ENCODE measurements at places on chromosomes 16 and 17.

DNA sequence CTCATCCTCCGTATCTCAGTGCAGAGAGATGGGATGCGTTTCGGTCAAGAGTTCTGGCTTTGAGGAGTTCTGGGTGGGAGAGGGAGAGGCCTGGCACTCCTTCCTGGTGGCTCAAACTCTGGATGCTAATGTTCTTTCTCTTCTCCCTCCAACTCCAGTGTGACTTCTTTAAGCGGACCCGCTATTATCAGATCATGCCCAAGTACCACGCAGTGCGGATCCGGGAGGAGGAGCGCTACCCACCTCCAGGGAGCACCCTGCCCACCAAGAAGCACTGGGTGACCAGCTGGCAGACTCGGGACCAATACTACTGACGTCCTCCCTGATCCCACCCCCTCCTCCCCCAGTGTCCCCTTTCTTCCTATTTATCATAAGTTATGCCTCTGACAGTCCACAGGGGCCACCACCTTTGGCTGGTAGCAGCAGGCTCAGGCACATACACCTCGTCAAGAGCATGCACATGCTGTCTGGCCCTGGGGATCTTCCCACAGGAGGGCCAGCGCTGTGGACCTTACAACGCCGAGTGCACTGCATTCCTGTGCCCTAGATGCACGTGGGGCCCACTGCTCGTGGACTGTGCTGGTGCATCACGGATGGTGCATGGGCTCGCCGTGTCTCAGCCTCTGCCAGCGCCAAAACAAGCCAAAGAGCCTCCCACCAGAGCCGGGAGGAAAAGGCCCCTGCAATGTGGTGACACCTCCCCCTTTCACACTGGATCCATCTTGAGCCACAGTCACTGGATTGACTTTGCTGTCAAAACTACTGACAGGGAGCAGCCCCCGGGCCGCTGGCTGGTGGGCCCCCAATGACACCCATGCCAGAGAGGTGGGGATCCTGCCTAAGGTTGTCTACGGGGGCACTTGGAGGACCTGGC lies 6.0 kb upstream of the PDK2 start:
- no peak for DNase-seq

DNA sequence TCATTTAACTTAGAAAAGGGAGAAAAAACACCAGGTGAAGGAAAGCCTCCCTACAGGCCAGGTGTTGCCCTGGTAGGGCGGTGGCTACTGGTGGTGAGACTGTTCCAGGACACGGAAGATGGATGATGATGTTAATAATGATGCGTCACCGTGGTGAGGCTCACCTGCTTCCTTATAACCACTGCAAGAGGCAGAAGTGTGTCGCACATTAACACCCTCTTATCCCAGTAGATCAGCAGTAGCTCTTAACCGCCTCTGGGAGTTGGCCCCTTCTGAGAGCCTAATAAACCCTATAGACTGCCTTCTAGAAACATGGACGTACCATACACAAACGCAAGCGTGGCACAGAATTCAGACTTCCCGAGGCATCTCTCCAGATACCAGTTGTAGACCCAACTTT lies 7.8 kb downstream of the BFAR start:
- DNase-seq: no peak

GRCh38 chr16:53839150-53839549 lies 135.2 kb downstream of the FTO start:
- no peak for DNase-seq

DNA sequence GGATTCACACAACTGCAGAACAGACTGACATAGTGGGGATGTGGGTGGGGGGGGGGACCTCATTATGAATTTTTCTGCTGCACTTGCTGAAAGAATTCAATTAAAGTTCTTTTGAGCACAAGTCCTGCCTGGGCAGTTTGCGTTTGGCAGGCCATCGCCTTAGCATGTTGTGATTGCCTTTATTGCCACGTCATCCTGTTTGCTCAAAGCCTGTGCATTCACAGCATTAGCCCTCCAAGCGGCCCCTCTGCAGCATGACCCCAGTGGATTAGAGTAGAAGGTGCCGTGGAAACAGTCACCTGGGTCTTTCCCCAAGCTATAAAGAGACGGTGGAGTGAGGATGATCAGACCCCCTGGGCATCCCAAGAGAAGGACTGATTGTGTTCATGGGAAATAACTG lies 17.2 kb downstream of the MSI2 start:
- no peak for DNase-seq

GRCh38 chr17:20103454-20104446 lies 94.6 kb downstream of the SPECC1 start:
- no peak for DNase-seq

DNA sequence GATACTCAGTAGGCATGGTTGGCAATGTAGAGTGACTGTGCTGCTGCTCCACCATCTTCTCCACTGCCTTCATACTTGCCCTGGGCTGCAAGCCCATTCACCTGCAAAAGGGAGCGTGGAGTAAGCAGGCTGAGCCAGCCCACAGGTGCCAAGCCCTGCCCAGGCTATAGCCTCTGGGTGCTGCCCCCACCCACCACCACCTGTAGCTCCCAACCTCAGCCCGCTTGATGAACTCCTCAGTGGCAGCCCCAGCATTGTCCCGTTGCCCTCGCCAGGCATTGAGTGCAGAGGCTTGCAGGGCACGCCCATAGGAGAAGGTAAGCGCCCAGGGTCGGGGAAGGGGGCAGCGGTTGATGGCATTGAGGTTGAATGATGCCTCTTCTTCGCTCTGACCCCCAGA lies 2.2 kb upstream of the PIGS start:
- no peak for DNase-seq

GRCh38 chr17:66165537-66166123 lies 26.3 kb downstream of the CEP112 start:
- no peak for DNase-seq

DNA sequence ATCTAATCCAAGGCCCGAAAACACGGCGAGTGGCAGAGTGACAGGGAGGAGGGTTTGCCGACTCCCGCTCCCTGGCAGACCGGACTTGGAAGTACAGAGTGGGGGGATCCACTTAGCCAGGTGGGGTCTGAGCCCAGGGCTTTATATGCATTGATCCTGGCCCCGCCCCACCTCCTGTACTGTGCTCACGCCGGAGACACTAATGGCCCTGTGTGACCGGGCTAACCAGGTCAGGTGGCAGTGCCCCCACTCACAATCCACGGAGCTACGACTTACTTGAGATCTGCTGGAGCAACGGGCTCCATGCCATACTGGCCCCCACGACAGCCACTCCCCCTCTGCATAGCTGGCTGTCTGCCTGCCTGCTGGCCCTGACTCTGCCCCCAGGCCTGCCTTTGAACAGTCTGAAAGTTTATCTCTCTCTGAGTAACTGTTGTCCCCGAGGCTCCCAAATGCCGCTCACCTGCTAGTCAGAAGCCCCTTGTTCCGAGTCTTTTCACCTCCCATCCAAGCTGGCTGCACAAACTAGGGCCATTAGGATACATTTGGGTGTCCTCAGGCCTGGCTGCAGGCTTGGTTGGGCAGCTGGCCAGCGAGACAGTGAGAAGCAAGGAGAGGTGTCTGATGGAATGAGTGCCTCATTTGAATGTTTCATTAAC lies 28.0 kb downstream of the CACNA1G start:
- DNase-seq: no peak

GRCh38 chr17:76751416-76751993 lies 13.6 kb downstream of the MFSD11 start:
- no peak for DNase-seq

DNA sequence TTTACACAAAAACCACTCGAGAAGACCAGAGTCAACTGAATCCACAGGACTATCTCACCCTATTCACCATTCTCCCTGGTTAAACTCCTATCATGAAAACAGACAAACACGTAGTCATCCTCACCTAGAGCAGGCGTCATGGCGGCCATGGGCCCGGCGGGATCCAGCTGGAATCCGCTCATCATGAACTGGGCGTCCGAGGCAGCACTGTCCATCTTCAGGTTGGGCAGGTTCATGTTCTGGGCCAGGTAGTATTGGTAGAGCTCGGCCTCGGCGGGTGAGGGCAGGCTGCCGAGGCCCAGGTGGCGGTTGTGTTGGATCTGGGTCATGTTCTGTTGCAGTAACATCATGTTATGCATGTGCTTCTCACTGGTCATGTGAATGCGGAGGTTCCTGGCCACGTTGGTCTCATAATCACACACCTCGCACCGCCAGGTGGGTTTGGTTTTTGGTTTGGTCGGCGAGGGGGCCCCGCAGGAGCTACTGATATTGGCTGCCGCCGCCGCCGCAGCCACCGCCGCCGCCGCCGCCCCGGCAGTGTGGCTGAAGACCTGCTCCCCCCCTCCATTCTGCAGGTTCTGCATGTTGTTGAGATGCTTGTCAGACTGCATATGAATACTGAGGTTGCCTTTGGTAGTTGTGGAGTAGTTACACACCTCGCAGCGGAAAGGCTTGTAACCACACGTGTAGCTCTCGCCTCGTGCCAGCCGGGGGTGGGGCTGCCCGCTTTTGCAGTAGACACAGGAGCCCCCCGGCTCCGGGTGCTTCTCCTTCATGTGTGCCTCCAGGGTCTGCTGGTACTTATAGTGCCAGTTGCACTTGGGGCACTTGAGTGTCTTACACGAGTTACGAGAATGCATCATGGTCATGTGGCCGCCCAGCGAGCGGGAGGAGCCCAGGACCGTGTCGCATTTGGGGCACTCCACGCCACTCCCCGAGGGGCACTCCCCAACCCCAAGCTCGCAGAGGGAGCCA lies 90.3 kb downstream of the ZFHX3 start:
- no peak for DNase-seq

- no peak for DNase-seq
Observed at GRCh38 chr17:73358668-73359067, 46.9 kb upstream of the CDC42EP4 start.

GRCh38 chr17:44878627-44879221 lies 20.5 kb downstream of the EFTUD2 start:
- DNase-seq: no peak

- DNase-seq: no peak
Observed at GRCh38 chr16:73669535-73670274, 621.8 kb upstream of the ZFHX3 start.

DNA sequence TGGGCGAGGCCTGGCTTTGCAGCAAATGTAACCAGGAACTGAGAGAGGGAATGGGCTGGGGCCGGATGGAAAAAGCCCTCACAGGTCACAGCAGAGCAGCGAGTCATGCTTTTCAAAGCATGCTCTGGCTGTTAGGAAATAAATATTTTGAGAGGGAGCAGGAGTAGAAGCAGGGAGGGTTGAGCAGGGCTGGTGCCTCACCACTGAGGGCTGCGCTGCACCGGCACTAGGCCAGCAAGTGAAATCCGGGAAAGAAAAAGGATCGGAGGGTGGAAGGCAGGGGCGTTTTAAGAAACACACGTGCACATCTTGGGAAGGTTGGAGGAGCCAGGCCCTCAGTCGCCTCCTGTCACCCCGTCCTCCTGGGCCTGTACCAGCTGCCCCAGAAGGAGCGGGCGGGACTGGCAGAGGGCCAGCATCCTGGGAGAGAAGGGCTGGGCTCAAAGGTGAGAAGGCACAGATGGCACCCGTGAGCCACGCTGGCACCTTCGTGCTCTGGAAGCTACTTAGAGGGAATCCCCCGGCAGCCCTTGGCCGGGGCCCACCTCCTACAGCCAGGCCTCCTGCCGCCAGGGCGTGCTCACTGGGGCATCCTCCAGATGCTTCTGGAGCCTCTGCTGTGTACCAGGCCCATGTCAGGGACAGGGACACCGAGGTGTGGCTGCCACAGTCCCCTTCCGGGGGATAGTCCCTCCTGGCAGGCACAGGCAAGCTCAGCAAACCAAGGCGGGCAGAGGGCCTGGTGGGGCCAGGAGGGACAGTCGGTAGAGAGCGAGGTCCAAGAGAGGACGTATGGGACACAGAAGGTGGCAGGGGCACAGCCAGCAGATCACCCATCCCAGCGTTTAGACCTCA lies 71.5 kb upstream of the PLCG2 start:
- DNase-seq: no peak

DNA sequence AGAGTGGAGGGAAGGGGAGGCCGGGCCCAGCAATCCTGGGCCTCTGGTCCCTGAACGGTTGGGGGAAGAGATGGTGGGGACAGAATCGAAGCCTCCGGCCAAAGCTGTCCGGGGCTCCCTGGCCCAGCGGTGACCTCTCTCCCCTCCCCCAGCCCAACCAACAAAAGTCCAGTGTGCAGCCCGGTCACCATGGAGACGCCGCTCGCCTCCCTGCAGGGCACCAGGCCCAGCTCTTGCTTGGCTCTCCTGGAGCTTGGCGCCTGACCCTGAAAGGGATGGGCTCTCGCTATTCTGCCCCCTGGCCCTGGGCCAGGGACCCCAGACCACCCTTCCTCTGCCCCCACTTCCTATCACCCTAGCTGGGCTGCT lies 1.3 kb downstream of the METRN start:
- DNase-seq: no peak

GRCh38 chr16:46573008-46573833 lies 48.0 kb downstream of the SHCBP1 start:
- no peak for DNase-seq

- DNase-seq: no peak
Observed at GRCh38 chr17:82349287-82349701, 9.8 kb upstream of the TEX19 start.
